NT2/D1 (cell line): ENCODE measurements at places on chromosomes 16 and 17.

DNA sequence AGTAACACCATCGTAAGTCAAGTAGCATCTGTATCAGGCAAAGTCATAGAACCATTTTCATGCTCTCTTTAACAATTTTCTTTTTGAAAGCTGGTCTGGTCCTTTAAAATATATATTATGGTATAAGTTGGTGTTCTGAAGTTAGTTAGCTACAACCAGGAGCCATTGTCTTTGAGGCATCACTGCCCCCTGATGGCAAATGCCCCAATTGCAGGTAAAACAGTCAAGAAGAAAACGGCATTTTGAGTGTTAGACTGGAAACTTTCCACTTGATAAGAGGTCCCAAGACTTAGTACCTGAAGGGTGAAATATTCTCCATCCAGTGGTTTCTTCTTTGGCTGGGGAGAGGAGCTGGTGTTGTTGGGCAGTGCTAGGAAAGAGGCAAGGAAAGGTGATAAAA lies 14.1 kb downstream of the TP53 start:
- no peak for DNase-seq

GRCh38 chr17:20191056-20191455 lies 181.9 kb downstream of the SPECC1 start:
- no peak for DNase-seq

DNA sequence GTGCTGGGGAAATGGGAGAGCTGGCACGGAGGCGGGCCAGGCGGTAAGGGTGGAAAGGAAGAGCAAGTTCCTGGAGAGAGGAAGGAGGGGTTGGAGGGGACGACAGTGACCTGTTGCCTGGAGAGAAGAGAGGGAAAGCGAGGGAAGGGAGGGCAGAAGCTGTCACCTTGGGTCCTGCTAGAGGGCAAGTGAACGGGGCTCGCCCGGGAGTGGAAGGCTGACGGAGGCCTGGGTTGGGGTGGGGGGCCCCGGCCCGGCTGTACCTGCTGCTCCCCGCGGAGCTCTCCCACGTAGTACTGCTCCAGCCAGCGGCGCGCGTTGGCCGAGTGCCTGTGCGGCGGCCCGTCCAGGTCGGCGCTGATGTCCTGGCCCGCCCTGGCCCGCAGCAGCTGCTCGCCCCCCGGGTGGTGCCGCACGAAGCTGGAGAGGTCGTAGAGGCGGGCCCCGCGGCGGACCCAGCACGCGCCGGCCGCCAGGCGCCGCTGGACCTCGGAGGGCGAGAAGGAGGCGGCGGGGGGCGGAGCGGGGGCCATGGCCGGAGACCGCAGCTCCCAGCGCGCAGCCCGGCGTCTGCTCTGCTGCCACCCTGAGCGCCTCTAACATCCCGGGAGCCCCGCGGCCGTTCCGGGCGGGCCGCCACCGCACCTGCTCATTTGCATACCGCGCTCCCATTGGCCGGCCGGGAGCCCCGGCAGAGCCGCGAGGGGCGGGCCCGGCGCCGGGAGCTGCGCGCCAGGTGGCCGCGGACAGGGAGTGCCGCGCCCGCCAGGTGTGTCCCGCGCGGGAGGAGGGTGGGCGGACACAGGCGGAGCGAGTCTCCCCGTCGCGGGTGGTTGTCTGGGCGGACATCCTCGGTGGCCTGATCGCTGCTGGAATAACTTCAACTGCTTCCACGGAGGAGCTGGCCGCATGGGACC lies at the start of gene FA2H:
Gene FA2H, minus strand, starts transcription at position 598 of the 917 bp plus-strand sequence. Its CDS starts 65 bp downstream, at position 533.
- DNase-seq = peak; percentile 54

GRCh38 chr17:83081684-83082201 lies 2.3 kb downstream of the METRNL start:
- DNase-seq = no peak

- DNase-seq = no peak
These were observed 13.8 kb downstream of the DBF4B start for GRCh38 chr17:44722254-44722653.

GRCh38 chr17:80441133-80441578 lies 26.2 kb downstream of the ENDOV start:
- DNase-seq = peak; percentile 58

- no peak for DNase-seq
These were observed 3.7 kb upstream of the TMUB2 start for GRCh38 chr17:44183024-44183423.

DNA sequence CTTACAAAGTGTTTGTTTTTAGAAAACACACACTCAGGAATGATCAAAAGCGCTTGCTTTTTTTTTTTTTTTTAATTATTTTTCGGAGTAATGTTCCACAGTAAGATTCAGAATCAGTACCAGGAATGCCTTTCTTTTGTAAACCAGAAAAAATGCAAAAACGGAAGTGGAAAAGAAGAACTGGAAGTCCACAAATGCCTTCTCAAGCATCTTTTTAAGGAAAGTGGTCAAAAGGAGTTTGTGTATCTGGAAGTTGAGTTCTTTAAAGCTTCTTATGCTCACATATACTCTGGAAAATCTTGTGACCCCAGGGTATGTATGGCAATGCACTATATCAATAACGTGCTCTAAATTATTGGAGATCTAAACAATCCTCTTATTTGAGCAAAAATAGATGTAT lies 126.0 kb downstream of the ABCA8 start:
- no peak for DNase-seq

DNA sequence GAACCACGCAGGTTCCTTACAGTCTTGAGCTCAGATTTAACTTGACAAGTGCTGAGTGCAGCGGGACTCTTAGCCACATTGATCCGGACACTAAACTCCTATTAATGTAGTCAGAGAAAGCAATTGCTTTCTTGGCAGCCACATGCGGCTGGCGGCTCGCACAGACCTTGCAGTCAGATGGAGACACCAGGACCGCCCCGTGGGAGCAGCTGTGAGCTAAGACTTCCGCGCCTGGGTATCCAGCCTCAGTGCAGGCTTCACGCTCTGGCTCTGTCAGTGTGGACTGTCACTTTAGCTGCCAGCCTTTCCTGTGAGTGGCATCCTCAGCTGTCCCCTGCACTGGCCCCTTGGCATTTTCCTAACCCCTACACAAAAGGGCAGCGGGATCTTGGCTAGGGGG lies 80.9 kb upstream of the NLRP1 start:
- no peak for DNase-seq

- no peak for DNase-seq
These were observed 5.1 kb upstream of the ERN1 start for GRCh38 chr17:64135000-64135399.

DNA sequence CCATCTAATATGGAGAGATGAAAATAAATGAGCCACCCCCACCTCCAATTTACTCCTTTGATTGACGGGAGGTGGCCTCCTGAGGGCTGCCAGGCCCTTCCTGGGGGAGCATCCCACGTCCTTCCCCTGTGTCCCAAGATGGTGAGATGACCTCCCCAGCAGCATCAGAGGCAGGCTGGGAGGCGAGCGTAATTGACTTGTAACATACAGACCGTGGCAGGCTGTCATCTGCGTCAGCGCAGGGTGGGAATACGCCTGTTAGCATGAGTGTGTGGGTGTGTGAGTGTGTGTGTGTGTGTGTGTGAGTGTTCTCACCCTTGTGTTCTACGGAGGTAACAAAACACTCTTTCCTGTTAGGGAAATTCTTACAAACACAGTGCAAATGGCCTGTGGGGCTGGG lies 156.9 kb upstream of the CIBAR2 start:
- DNase-seq = no peak

- DNase-seq = no peak
These were observed 117.1 kb downstream of the ZNF423 start for GRCh38 chr16:49738832-49739231.

- no peak for DNase-seq
These were observed 14.2 kb downstream of the POLR3K start for GRCh38 chr16:38941-39892.

DNA sequence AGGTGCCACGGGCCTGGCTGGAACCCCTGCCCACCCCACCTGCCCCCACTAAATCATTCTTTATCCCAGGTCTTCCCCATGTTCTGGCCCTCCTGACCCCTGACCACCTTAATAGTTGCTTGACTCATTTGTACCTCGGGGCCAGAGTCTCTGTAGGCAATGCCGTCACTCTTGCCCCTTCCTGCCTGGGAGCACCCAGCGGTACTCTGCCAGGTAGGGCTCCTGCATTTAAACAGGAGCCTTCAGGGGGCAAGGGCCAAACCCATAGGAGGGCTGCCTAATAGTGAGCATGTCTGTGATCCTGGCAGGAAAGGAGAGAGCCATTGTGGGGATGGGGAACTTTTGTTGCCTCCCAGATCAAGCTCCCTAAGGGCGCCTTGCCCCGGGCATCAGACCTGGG lies 8.8 kb upstream of the ITGA3 start:
- DNase-seq = no peak

GRCh38 chr17:40314584-40314956 lies 5.6 kb downstream of the RARA start:
- no peak for DNase-seq

DNA sequence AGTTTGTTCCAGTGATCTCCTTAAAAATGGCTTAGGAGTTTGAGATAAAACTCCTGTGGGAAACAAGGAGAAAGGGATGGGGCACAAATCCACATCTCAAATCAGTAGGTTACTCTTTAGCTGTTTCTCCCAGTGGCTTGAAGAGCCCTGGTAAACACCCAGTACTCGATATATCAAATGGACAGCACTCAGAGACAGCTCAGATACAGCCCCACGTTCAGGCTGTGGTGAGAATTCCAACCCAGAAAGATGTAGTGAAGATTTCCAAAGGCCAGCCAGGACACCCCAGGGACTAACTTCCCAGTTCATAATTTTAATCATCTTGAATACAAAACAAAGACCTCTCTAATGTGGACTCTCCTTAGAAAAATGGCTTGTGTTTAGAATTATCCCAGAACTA lies 6.4 kb upstream of the VEZF1 start:
- no peak for DNase-seq

DNA sequence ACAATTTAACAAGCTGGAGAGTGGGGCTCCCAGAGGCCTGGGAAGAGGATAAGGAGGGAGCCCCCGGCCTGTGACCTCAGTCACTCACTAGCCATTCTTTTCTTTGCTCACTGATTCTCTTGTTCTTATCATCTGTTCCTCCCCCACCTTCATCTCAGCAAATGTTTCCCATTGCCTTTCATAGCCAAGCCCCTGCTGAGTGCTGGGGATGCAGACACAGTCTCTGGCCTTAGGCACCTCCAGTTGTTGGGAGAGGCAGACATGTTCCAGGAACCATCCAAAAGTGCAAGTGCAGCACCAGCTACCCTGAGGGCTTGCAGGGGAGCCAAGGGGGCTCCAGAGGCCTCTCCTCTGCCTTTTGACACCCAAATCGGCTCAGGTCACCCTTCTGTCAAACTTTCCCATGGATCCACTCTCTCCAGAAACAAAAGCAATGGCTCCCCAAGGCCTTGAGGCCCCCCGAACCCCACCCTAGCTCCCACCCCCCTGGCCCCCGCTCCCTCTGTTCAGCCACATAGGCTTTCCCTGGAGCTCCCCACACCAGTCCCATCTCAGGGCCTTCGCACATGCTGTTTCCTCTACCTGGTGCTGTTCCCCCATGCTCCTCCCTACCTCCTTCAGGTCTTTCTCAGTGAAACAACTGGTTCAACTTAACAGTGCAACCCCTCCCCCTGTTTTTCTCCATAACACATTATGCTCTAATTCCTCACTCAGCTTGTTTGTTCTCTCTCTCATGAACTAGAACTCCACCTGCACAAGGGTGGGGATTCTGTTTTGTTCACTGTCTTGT lies 14.9 kb upstream of the KCNJ12 start:
- no peak for DNase-seq

GRCh38 chr17:8164815-8165131 lies 2.0 kb upstream of the VAMP2 start:
- DNase-seq = no peak

GRCh38 chr17:50559674-50560184 lies 786 bp upstream of the CACNA1G start:
- peak; percentile 77 for DNase-seq

- DNase-seq = no peak
These were observed 4.4 kb upstream of the EIF4A3 start for GRCh38 chr17:80151333-80151732.

DNA sequence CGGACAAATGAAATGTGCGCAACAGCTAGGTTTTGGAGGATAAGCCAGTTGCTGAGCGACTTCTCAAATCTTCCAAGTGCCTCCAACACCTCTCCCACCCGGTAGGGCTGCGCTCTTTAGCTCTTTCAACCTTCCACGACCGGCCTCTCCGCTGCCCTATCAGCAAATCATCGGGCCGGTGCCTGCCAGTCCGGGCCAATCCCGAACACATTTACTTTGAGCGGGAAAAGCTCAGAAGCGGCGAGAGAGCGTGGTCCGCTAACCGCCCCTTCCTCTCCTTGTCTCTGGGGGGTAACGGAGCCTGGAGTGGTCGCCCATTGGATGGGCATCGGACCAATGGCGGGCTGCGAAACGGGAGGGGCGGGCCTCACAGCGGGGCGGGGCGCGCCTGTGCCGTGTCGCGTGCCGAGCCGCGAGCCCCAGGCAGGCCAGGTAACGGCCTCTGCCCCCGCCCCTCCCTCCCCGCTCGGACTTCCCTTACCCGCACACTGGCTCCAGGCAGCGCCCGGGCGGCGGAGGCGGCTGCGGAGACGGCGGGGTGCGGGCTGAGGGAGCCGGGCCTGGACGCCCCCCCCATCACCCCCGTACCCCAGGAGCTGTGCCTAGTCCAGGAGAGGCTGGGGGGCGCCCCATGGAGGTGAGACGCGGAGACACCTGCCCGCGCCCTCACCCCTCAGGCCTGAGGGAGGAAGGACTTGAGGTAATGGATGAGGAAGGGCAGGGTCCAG lies at the start of gene MEIOC:
Gene MEIOC, plus strand, starts transcription at position 486 of the 728 bp plus-strand sequence. Its CDS starts 146 bp downstream, at position 632.
- DNase-seq = peak; percentile 55

DNA sequence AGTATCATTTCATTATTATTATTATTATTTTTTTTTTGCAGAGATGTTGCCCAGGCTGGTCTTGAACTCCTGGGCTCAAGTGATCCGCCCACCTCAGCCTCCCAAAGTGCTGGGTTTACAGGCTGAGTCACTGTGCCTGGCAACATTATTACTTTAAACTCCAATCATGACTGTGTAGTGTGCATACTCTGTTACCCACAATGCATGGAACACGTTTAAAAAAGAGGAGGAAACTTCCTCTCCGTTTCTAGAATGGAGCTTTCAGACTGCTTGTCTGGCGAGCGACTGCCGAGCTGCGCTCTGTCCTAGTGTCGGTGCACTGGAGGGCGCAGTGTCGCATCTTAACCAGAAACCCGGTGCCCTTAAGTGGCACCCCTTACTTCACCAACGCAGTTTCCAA lies 22.1 kb upstream of the FASN start:
- DNase-seq = no peak

DNA sequence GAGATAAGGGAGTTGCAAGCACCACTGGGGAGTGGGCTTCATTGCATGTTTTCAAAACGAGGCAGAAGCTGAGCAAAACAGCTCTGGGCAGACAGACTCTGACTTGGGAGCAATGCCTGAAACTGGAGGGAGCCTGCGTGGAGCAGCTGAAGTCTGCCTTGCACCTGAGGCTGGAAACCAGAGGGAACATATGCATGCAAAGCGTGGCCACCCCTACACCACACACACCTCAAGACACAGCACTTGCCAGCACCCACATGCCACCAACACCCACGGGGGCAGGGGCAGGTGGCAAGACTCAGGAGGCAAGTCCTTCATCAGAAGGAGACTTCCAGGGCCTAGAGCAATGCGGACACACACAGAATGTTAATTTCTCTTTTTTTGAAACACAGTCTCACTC lies 45.8 kb downstream of the COTL1 start:
- no peak for DNase-seq
